SHP77 (cell line): ENCODE measurements at places on chromosomes 6 and 20.

GRCh38 chr6:27281105-27281539, 31.0 kb downstream of the POM121L2 start:
- peak; percentile 52 for DNase-seq

DNA sequence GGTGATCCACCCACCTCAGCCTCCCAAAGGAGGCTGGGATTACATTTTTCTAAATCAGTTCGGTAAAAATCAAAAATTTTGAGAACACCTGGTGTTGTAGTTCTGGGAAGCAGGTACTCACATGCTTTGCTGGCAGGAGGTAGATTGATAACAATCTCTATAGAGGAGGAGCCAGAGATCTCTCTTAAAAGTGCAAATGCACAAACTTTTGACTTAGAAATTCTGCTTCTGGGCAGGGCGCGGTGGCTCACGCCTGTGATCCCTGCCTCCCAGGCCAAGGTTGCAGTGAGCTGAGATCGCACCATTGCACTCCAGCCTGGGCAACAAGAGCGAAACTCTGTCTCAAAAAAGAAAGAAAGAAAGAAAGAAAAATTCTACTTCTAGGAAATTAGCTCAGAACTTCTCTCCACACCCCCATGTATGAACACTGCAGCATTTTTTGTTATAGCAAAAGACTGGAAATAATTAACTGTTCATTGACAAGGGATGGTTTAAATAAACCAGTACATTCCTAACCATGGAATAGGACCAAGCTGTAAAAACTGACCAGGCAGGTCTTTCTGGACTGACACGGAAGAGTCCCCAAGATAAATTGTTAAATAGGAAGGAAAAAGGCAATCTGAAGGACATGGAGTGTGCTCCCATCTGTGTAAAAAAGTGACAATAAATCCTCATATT, 14.4 kb upstream of the TRIB3 start:
- no peak for DNase-seq

DNA sequence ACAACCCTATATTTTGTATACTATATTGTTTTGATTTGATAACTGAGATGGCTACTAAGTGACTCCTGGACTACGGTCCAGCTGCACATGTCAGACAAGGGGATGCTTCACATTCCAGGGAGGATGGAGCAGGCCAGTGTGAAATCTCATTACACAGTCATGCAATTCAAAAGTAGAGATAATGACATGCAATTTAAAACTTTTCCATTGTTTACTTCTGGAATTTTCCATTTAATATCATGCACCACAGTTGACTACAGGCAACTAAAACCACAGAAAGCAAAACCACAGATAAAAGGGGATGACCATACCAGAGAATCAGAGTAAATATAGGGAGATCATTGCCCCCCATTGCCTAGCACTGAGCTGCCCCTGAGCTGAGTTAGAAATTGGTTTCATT, 366.4 kb downstream of the BTBD9 start:
- DNase-seq = no peak

DNA sequence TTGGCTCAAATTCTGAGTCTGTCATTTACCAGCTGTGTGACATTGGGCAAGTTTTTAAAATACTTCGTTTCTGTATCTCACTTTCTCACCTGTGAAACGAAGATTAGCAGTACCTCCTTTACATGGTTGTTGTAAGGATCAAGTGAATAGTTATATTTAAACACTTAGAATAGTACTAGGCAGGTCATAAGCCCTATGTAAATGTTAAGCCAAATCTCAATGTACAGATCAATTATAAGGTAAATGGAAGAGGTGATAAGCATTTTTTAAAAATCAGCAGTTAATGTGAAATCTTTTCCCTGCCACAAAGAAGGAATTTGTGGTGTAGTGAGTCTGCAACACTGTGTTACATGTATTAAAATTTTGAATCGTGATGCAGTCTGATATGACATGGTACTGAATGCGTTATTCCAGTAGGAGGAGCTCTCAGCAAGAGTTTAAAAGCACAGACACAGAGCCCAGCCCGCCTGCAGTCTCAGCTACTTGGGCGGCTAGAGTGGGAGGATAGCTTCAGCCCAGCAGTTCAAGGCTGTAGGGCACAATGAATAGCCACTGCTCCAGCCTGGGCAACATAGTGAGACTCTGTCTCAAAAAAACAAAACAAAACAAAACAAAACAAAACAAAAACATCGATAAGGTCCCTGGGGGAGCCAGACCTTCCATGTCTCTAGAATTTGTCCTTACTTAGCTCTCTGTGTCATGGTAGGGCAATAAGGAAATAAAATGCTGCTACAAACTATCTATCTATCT, 46.0 kb downstream of the GTF2H5 start:
- DNase-seq = peak; percentile 85

DNA sequence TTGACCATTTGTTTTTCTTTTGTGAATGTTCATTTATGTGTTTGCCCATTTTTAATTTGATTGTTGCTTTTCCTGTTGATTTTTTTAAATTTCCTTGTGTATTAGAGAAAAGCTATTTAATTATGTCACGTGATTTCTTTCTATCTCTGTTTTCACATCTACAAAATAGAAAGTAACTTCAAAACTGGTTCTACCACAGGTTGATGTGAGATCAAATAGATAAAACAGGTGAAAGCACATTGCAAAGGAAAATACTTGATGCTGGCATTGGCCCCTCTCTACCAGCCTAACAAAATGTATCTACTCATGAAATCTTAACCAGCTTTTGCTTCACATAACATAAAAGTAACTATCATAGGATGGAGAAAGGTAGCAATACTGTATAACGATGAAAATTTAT, 129.2 kb downstream of the TMEM242 start:
- no peak for DNase-seq

GRCh38 chr6:15969236-15969778, 159.6 kb upstream of the MYLIP start:
- DNase-seq = no peak

- DNase-seq = no peak
Observed at GRCh38 chr6:75290136-75290945, 5.7 kb upstream of the TMEM30A start.

GRCh38 chr6:138569970-138570724, 70.9 kb upstream of the NHSL1 start:
- DNase-seq = no peak

DNA sequence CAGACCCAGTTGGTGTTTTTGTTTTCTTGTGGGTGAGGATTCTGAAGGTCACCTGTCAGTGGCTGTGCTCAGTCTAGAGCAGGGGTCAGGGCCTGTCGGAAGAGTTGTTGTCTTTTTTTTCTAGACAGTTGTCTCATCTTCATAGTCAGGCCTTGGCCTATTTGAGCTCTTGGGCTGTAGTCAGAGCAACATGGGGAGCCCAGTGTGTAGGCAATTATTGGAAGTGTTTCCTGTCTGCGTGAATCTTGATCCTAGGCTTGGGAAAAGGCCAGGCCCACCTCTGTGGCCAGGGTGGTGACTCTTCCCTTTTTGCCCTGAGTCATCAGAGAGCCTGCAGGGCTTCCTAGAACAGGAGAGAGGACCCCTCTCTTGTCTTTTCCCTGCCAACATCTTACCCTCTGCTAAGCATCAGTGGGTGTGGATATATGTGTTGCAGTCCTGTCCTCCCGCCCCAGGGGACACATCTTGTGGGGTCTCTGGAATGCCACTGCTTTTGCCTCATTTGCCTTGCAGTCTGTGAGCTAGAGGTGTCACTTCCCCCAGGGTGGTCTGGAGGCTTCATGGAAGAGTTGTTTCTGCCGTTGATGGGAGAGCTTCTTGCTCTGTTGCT, 11.4 kb downstream of the TJAP1 start:
- DNase-seq = no peak

DNA sequence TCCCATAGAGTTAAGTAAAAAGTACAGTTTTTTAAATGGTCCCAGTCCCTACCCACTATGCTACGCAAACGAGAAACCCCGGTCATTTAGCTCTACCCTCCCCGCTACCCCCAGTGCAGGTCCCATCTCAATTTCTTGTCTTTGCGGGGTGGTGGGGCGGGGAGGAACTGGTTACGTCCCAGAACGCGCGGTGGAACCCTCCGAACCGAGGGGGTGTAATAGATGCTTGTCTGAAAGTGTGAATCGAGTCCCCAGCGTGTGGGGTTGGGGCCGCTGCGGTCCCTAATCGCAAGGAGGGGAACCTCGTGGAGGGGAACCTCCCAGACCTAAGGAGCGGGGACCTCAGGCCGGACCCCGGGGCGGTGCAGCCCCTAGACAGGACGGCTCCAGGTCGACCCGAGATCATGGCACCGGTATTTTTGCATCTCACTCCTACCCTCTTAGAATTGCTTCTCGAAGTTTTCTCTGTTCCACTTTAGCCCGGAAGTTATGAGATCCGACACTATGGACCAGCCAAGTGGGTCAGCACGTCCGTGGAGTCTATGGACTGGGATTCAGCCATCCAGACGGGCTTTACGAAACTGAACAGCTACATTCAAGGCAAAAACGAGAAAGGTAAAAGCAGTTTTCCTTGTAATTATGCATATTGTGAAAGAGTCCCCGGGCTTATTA, 779 bp downstream of the HEBP2 start:
- DNase-seq = peak; percentile 19

DNA sequence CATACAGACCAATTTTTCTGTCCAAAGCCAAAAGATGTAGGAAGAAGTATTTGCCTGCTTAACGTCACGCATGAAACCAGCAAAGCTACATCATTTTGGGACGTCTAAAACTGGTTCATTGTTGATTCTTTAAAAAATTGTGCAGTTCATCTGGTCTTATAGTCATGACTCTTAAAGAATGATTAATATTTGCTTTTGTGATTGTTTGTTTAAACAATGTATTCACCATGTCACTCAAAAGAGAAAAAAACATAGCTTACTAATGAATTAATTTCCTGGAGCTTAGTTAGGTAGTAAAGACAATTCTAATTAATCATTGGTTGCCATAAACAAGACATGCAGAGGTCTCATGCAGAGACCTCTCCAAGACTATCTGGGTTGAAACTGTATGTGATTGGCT, 157.3 kb downstream of the RPS12 start:
- no peak for DNase-seq

GRCh38 chr20:10113746-10114145, 79.0 kb downstream of the ANKEF1 start:
- DNase-seq = no peak

DNA sequence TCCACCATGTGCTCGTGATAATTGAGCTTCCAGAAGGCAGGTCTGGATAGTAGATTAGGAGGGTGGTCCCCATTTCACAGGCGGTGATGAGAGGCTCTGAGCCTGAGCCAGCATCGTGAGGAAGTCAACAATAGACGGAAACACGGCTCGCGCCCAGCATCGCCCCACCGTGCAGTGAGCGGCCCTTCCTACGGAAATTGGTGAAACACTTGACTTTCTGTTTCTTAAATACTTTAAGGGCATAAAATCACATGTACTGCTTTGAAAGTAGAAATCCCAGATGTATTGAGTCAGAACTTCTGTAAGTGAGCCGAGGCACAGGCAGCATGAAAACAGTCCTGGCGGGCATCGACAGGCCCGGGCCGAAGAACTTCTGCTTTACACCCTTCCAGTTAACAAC, 4.3 kb upstream of the KIF25 start:
- no peak for DNase-seq

DNA sequence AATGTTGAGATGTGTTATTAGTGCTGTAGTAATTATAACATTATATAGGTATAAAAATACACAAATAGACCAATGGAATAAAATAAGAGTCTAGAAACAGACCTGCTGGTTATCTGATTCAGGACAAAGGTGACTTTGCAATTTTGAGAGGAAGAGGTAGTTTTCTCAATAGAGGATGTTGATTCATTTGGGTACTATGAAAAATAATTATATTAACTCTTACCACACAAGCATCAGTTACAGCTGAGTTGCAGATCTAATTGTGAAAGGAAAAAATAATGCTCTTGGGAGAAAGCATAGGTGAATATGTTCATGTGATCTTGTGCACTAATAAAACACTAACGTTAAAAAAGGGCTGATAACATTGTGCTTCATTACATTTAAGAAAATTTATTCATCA, 103.0 kb downstream of the BCKDHB start:
- DNase-seq = no peak

DNA sequence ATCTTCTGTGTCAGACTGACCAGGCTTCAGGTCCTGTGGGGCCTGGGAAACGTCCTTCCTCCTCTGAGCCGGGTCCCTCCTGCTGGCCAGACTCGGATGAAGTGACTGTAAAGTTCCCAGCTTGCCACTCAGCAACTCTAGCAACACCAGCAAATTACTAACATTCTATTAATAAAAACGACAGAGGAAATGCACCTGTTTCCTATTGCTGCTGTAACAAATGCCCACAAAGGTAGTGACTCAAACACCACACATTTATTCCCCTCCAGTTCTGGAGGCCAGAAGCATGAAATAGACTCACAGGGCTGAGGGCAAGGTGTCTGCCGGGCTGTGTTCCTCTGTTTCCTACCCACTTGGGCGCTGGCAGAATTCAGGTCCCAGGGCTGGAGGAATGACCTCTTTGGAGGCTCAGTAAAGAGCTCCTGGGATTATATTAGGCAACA, 48.8 kb downstream of the CTCFL start:
- DNase-seq = no peak

- no peak for DNase-seq
Observed at GRCh38 chr6:165800337-165800736, 137.3 kb upstream of the PDE10A start.

DNA sequence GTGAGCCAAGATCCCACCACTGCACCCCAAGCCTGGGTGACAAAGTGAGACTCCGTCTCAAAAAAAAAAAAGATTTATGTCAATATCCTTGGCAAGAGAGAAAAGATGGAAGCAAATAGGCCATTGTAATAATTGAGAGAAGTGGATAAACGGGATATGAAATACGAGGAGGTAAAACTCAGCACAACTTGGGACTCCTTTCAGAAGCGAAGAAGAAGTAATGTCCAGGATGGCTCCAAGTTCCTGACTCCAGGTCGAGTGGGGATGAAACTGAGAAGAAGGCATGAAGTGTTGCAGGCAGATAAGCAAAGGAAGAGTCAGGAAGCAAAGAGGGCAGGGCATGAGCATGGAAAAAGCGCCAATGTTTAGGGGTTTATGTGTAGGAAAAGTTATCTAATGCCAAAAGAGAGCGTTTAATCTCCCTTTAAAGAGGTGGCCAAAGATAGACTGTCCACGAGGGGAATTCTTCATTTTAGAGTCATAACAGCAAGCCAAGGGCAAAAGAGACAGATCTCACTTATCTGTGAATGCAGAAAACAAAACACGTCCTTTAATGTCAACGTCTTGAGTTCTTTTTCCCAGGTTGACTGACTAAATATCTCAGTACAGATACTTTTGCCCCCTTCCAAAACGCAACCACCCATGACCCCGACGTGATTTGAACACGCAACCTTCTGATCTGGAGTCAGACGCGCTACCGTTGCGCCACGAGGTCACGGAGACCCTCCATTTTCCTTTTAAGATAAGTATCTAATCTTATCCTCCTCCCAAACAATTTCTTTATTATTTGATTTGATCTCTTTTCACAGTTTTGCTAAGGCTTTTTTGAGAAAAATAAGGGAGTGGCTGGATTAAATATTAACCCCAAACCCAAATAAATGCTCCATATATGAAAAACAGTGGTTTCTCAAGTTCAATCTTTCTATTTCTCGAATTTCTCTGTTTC, 46.3 kb upstream of the BTN3A2 start:
- no peak for DNase-seq

DNA sequence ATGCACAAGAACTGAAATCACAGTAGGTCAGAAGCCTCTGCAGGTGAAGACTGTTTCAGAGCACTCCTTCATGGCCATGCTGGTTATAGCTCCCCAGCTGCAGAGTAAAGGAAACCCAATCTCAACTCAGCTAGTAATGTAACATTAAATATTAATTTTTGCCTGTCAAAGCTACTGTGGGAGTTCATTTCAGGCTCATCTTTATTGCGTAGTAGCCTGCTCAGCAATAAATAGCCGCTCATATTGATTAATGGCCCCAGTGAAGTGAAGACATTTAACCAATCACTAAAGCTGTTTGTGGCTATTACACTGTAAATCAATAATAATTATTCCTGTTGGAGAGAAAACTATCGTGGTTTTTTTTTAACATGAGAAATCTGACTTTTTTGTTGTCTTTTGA, 101.7 kb downstream of the FRK start:
- no peak for DNase-seq
